ENCODE measurements at places on chromosomes 1 and 21. TPM values are rescaled to one million over a fixed set of nuclear protein-coding genes. Genes with fewer than 3 reads are reported as not detected.

GRCh38 chr21:46562964-46563607 is 41.8 kb downstream of the S100B start:
- no peak overlapping the region for H3K27ac ChIP-seq
- DNase-seq = no peak
- no peaks in the 10 kb centered on the region for H3K36me3 ChIP-seq
- no peak overlapping the region for H3K4me3 ChIP-seq

GRCh38 chr1:197799271-197799670 is 24.0 kb upstream of the DENND1B start:
- no peak for DNase-seq
- no peak overlapping the region for H3K4me3 ChIP-seq
- peaks cover 1% of the 10 kb centered on the region for H3K27me3 ChIP-seq
- no peaks in the 10 kb centered on the region for H3K4me1 ChIP-seq
- H3K36me3 ChIP-seq = peaks cover 37% of the 10 kb centered on the region

- H3K4me3 ChIP-seq = no peak overlapping the region
- DNase-seq = no peak
- peaks cover 6% of the 10 kb centered on the region for H3K4me1 ChIP-seq
- H3K27ac ChIP-seq = no peak overlapping the region
- H3K27me3 ChIP-seq = no peaks in the 10 kb centered on the region
These were observed 24.2 kb downstream of the CEP170 start for GRCh38 chr1:243230914-243231313.

DNA sequence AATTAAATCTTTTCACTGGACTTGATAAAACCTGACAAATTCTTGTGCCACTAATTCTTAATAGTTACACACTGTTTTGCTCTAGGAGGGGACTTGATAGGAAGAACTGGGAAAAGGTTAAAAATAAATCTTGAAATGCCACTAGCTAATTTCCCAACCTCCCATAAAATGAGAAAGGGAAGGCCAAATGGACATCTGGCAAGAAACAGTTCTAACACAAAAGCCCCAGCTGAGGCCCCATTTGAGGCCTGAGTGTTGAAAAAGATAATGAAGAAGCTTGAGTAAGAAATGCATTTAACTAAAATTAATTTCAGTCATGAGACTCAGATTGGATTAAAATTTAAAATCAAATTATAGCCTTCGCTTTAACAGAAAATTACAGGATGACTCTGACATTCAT is 11.2 kb upstream of the RAP1GAP start:
- no peaks in the 10 kb centered on the region for H3K27me3 ChIP-seq
- no peak overlapping the region for H3K4me3 ChIP-seq
- H3K27ac ChIP-seq = no peak overlapping the region
- H3K36me3 ChIP-seq = peaks cover 25% of the 10 kb centered on the region

GRCh38 chr1:28538286-28538685 is 14.6 kb upstream of the TRNAU1AP start:
- H3K4me1 ChIP-seq = no peaks in the 10 kb centered on the region
- no peak for DNase-seq
- peaks cover 6% of the 10 kb centered on the region for H3K36me3 ChIP-seq
- no peak overlapping the region for H3K27ac ChIP-seq
- H3K27me3 ChIP-seq = no peaks in the 10 kb centered on the region

DNA sequence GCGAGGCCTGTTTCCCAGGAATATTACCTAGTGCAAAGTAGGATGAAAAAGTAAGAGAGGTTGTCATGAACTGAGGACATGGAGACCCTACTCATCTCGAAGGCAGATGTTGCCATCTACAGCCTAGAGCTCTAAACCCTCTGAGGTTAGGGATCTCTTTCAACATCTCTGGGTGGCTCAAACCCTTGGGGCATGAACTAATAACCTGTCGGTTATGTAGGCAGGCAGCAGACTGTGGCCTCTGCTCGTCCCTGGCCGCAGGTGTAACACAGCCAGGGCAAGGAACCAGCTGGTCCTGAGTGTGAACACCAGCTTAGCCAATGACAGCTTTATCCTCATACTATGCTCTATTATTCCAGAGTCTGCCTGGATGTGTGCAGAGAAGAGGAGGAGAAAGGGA is 13.2 kb downstream of the CAPZB start:
- no peak for DNase-seq
- H3K27me3 ChIP-seq = no peaks in the 10 kb centered on the region
- H3K27ac ChIP-seq = peak overlapping the region; percentile 28
- no peak overlapping the region for H3K4me3 ChIP-seq
- H3K4me1 ChIP-seq = peaks cover 61% of the 10 kb centered on the region

- peaks cover 4% of the 10 kb centered on the region for H3K4me1 ChIP-seq
- no peak overlapping the region for H3K4me3 ChIP-seq
- peaks cover 23% of the 10 kb centered on the region for H3K27me3 ChIP-seq
- DNase-seq = no peak
- no peak overlapping the region for H3K27ac ChIP-seq
- H3K36me3 ChIP-seq = no peaks in the 10 kb centered on the region
These were observed 36.9 kb upstream of the OR2B11 start for GRCh38 chr1:247494767-247495166.

DNA sequence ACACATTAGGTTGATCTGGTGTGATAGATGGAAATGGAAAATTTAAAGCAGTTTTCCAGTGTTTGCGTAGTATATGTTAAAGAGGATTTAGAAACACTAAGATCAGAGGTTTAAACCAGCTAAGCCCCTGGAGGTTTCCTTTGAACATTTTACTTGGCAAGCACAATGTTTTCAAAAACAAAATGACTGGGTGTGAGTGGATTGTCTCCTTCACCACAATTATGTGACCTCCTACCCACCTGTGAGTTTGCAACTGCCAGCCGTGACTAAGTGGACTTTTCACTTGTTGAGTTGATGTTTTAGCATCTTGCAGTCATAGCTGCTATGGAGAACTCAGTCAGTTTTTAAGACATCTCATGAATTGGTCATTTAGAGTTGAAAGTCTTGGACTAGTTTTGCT is 4.7 kb downstream of the CCDC190 start:
- H3K4me1 ChIP-seq = no peaks in the 10 kb centered on the region
- no peak overlapping the region for H3K4me3 ChIP-seq
- H3K27ac ChIP-seq = no peak overlapping the region
- H3K36me3 ChIP-seq = no peaks in the 10 kb centered on the region

GRCh38 chr1:103074224-103074623 is 34.1 kb downstream of the COL11A1 start:
- no peaks in the 10 kb centered on the region for H3K4me1 ChIP-seq
- DNase-seq = no peak
- H3K4me3 ChIP-seq = no peak overlapping the region
- H3K27ac ChIP-seq = no peak overlapping the region
- no peaks in the 10 kb centered on the region for H3K27me3 ChIP-seq

DNA sequence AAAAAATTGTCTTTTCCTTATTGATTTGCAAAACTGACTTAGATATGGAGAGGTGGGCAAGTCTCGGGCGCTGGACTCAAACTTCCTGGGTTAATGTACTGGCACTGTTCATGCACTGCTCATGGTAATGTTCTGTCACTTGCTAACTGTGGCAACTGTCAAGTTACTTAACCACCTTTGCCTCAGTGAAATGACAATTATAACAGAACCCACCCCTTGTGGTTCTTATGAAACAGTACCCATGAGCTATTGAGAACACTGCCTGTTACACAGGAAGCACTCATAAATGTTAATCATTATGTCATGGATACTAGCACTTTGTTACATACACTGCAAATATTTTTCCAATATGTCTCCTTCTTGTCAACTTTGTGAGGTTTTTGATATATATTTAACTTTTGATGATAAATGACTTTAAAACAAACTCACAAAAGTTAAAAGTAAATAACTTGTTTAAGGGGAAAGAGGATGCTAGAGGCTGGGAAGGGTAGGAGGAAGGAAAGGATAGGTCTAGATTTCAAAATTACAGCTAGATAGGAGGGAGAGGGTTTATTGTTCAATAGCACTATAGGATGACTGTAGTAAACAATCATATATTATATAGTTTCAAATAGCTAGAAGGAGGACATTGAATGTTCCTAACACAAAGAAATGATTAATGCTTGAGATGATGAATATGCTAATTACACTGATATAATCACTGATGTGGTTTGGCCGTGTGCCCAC is 342.5 kb downstream of the ADGRL2 start:
- H3K27me3 ChIP-seq = no peaks in the 10 kb centered on the region
- no peak overlapping the region for H3K4me3 ChIP-seq
- H3K36me3 ChIP-seq = no peaks in the 10 kb centered on the region
- DNase-seq = no peak

The SPATA21 gene
- not detected for total RNA-seq

DNA sequence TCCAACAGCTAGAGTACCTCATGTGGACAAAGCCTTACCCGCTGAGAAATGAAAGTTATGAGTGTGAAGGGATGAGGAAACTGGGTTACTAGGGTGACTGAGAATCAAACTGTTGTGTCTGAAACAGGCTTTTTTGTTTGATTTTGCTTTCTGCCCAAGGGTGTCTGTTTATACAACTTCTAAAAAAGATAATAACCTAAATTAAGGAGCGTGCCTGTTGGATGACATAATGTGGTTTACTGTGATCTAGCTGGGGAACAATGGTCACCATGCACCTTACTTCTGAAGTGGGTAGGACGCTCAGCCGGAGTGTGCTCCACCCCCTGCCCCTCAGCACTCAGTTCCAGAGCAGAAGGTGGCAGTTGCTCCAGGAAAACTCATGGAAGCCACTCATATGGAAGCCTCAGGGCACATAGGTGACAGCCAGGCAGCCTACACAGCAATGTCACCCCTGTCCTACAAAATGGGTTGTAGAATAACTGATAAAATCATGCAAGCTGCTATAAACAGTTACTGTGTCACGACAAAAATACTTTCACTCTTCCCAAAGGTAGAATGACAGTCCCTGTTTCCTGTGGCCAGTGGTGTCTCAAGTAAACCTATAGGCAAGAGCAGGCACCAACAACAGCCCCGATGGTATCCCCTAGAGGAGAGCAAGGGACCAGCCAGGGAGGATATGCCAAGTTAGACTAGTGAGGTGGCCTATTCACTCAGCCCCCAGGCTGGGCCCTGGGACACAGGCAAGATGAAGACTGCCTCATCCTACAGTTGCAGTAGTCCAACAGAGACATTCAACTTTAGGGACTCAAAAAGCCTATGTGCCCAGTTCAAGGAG is 29.3 kb downstream of the SIPA1L2 start:
- peaks cover 3% of the 10 kb centered on the region for H3K27me3 ChIP-seq
- H3K4me1 ChIP-seq = peaks cover 20% of the 10 kb centered on the region
- H3K4me3 ChIP-seq = no peak overlapping the region
- H3K27ac ChIP-seq = no peak overlapping the region
- no peaks in the 10 kb centered on the region for H3K36me3 ChIP-seq

DNA sequence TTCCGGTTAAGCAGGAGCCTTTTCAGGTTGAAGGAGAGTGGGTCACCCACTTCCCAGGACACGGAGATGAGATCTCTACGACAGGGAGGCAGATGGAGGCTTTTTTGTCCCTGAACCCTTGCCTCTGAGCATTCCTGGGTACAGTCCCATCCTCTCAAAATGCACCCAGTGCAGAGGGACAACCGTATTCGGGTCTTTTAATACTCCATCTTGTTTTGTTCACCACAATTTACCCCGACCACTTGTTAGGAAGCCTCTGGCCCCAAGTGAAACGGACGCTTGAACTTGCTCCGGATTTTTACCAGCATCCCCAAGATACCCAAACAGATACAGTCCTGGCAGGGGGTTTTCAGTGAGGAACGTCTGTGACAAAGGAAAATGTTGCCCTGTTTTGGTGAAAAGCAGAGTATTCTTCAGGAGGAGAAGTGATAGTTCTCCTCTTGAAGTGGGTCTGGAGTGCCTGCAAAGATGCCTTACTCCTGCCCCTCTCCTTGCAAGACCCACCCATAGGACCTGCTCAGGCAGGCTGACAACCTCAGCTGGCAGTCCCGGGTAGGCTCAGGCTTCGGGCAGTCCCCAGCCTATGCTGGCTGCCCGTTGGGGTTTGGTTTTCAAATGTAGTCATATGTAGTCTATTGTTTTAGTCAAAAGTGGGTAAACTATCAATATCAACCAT is 669 bp upstream of the ARL8A start:
- no peaks in the 10 kb centered on the region for H3K27me3 ChIP-seq
- H3K27ac ChIP-seq = peak overlapping the region; percentile 87
- DNase-seq = no peak
- H3K36me3 ChIP-seq = peaks cover 4% of the 10 kb centered on the region
- H3K4me3 ChIP-seq = peak overlapping the region; percentile 92

- H3K36me3 ChIP-seq = no peaks in the 10 kb centered on the region
- no peak overlapping the region for H3K4me3 ChIP-seq
- no peak overlapping the region for H3K27ac ChIP-seq
- H3K4me1 ChIP-seq = no peaks in the 10 kb centered on the region
These were observed 107.3 kb downstream of the RNF220 start for GRCh38 chr1:44512313-44512885.

DNA sequence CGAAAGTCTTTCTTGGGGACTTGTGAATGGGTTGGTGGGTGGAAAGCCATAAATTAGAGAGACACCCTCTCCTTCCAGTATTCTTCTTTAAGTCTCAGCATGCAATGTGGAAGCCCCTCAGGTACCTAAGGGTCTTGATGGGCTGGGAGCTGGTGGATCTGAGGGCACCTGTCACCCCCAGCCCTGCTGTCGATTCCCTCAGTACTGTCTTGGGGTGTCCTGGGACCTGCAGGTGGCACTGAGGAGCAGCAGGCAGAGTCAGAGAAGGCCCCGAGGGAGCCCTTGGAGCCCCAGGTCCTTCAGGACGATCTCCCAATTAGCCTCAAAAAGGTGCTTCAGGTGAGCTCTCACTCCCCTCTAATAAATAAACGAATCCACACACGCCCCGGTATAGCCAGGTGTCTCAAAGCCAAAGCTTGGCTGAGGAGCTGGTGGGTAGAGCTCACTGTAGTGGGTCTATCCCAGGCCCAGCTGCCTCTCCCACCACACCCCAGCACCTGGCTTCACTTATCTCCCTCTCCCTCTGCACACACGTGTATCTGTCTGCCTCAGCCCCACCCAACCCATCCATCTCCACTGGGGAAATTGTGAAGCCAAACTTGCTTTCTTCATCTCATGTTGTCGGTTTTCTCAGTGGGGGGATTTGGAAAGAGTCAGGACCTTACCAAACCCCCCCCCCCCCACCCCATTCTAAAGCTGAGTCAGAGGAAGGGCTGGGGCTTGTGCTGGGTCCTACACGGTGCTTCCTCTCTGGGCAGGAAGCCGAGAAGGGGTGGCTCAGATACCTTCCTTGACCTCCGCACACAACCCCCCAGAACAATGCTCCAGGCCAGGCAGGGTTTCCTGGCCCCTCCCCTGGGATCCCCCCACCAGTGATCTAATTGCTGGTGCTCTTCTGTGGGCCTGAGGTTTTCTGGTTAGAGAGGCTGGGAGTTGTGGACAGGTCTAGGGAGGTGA is 1.6 kb downstream of the ADAM15 start:
- peak overlapping the region; percentile 77 for H3K27ac ChIP-seq
- no peak for DNase-seq
- H3K4me1 ChIP-seq = peaks cover 23% of the 10 kb centered on the region
- no peaks in the 10 kb centered on the region for H3K27me3 ChIP-seq
- H3K36me3 ChIP-seq = no peaks in the 10 kb centered on the region

GRCh38 chr1:18807334-18808063 is 52.0 kb downstream of the TAS1R2 start:
- no peak overlapping the region for H3K4me3 ChIP-seq
- H3K36me3 ChIP-seq = no peaks in the 10 kb centered on the region
- DNase-seq = no peak
- H3K27ac ChIP-seq = no peak overlapping the region
